ENCODE measurements at places on chromosomes 2 and 18.
A peak's percentile ranks its signal among the peaks of the same experiment; 100 is the strongest.

- peak; percentile 16 for DNase-seq
These were observed 438 bp downstream of the HSPE1 start for GRCh38 chr2:197500503-197501131.

GRCh38 chr2:167480232-167480985 is 592.1 kb downstream of the XIRP2 start:
- no peak for DNase-seq

DNA sequence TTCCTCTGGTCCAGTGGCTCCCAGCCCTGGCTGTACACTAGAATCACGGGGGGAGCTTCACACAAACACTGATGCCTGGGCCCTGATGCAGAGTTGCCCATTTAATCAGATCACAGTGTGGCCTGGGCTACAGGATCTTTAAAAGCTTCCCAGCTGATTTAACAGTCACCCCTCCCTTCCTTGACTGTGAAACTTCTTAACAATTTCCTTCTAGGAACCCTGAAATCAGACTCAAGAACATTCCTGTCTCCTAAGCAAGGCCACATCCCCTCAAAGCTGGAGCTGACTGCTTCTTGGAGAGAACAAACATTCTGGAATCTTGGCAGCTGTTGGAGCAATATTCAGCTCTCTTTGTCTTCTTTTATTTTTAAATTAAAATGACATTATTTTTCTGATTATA is 88.7 kb downstream of the ADD2 start:
- DNase-seq, result no peak

GRCh38 chr2:142131010-142131669 is at the start of gene LRP1B:
Gene LRP1B, minus strand, starts transcription at chr2:142131016. Its CDS starts 287 bp downstream, at chr2:142130729.
- peak; percentile 19 for DNase-seq

DNA sequence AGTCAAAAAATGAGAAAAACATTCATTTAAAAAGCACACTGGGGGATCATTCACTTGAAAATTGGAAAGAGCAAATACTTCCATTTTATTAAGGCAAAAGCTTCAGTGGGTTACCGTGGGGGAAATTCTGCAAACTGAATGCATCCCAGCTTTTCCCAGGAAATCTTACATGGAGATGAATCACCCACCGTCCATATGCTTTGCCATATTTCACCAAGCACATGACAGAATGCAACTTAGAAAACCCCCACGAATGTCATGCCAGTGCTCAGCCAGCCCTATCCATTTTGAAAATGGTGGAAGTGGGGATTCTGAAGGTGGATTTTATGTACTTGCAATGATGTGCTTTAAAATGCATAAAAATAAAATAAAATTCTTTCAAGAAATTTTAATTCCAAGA is 485.5 kb upstream of the ID2 start:
- no peak for DNase-seq

GRCh38 chr18:48951448-48952286 is 902 bp upstream of the SMAD7 start:
- DNase-seq, result no peak

DNA sequence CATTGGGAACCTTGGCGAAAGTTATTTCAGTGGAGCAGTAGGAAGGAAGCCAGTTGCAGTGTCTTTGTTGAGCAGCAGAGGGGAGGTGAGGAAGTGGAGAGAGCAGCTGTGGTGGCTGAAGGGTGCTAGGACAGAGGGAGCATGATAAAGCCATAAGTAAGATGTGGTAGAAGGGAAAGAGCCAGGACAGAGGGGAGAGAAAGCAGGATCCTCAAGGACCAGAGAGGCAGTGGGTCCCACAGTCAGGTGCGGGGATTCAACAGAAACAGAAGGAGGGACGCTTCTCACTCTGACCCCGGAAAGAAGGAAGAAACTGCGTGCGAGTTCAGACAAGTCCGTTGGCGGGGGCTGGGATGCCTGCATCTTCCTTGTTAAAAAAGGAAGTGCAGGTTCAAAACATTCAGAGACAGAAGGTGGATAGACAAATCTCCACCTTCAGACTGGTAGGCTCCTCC is at the start of gene CXCR2:
Gene CXCR2 (plus strand): TSS at position 403 of the 455 bp plus-strand sequence. CDS start 8,774 bp downstream, outside the sequence.
- DNase-seq, result no peak

Data from kidney capillary endothelial cell (primary cell).